ENCODE measurements at places on chromosomes 11 and 22.

DNA sequence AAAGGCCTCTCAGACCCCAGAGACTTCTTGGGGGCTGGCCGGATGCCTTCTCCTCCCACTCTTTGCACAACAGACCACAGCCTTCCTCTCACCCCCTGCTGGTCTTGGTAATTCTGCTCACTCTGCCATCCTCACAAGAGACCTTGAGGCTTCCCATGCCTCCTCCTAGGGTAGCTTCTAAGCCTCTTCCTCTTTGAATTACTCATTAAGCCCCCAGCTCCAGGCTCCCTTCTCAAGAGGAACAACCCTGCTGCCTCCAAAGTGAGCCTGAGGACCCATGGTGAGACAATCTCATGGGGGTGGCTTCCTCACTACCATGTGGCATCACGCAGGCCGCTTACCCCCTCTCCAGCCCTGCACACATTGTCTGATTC lies 184.6 kb upstream of the SYT13 start:
- no peak for DNase-seq

DNA sequence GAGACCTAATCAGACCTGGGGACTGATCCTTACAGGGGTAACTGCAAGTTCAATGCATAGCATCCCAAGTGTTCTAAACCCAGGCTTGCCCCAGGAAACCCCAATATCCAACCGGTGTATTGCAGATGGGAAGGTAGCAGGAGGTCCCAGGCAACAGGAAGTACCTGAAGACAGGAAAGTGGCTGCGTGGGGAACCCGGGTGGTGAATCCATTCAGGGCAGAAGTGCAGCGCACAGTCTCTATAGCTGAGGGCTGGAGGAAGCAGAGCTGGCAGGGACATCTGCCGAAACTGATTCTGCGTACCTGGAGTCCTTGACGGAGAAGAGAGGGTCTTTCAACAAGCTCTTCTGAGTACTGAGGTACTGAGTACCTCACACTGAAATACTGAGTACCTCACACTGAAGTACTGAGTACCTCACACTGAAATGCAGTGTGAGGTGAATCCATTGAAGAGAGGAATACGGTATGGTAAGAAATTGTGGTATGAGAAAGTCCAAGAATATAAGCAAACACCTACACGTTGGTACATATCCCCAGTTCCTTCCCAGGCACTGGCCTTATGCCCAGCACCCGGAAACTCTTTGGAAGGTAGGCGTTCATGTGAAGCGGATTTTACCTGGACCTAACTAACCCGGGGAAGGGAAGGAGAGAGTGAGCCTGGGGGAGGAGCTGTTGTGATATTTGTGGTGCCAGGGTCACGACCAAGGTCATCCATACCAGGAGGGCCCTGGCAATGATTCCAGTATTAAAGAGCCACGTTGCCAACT lies 20.1 kb downstream of the SCN4B start:
- DNase-seq = no peak

DNA sequence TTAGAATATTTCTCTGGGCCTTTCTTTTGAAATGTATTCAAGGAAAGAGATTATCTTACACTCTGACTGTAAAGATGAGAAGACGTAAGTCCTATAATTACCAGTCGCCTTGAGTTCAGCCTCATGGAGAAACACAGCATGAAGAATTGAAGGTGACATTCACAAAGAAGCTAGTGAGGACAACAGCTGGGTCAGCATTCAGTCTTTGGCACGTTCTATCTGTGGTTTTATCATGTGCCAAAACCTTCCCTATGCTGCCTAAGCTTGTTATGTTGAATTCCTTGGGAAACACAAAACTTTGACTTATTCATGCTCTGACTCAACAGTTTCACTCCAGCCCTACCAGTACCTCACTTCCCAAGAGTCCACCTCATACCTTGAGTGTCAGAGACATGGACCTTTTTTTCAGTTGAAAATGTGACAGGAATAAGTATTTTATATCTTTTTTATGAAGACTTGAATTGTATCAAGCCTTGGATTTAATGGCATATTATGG lies 198.8 kb upstream of the KIRREL3 start:
- no peak for DNase-seq

DNA sequence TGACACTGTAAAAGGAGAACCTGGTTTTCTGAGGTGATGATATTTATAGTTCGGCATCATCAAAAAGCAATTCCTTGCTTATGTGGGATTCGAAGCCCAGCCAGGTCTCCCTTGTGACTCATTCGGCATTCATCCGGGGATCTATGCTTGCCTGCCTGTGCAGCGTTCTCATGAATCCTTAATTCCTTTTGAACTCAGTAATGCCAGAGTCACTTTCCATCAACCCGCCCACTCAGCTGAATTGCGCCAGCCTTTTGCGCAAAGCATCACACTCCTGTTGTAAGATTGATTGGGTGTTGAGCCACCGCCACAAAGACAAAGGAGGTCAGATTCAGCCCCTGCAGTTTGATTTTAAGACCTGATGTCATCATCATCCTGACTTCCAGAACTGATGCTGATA lies 128.6 kb downstream of the SLC17A6 start:
- DNase-seq = no peak

DNA sequence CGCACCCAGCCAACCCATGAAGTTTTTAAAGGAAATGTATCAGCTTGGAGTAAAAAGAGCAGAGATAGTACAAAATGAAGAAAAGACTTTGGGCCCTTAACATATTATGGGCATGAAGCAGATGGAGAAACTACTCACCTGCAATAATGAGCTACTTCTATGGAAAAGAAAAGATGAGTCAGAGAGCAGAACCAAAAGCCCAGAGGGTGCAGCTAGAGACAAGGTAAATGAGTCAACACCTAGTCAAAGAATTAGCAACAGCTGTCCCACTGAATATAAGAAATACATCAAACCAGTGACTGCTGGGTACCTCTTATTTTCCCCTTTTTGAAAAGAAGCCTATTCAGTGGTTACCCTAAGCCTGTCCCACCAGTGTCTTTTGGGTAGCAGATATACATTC lies 61.8 kb downstream of the RPL27A start:
- no peak for DNase-seq

GRCh38 chr11:128563942-128564641 lies 23.3 kb downstream of the ETS1 start:
- no peak for DNase-seq

DNA sequence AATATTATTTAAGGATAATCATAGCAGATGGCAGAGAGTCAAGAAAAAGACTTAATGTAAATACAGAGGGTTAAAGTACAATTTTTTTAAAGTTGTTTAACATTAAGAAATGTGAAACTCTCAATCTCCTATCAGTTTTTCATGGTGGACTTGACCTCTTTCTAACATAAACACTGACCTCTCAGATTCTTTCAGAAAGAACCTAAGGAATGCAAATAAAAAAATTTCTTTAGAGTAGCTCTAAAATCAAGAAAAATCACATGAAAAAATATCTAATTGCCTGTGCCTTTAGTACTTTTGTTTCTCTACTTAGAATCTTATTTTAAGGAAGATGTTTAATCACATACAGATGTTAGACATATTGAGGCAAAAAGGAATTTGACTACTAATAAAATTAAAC lies 12.9 kb downstream of the RNF141 start:
- no peak for DNase-seq

DNA sequence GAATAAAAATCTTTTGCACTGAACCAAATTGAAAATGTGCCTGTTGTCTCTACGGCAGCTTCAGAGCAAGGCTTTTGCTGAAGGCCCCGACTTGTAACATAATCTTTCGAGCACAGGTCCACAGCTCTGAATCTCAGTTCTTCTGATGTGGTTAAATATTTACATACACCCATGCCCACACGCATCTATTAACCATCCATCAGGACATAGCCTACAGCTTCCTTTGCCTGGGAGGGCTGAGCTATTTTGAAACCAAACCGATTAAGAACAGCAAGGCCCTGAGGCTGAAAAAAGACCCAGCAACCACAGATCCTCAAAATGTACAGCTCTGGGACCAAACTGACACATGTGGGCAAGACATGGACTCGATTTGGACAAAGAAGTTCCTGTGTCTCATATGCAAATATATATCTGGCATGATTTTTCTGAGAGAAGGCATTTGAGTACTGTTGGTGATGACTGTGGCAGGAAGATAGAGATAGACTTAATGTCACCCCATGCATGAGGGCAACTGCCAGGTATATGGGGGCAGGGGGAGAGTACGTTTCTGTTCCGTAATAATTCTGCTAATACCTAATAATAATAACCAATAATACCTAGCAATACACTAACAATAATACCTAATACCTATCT lies 322.7 kb upstream of the PLET1 start:
- no peak for DNase-seq

DNA sequence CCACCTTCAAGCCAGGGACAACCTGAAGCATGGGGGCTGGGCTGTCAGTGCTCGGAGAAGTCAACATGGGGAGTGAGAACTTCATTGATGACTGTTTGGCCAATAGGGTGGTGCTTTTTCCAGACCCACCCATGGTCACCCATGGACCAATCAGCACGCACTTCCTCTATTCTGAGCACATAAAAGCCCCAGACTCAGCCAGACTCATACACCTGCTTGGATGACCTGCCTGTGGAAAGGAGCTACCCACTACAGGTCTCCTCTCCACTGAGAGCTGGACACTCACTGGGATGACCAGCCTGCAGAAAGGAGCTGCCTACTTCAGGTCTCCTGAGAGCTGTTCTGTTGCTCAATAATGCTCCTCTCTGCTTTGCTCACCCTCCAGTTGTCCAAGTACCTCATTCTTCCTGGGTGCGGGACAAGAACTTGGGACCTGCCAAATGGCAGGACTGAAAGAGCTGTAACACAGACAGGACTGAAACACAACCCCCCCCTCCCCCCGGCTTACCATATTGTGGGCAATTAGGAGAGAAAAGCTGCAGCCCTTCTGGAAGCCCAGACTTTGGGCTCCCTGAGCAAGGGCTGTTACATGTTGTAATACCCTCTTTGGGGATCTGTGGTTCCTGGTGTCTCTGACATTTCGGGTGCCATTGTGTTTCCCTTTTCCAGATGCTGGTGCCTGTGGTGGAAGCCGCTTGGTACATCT lies 44.4 kb upstream of the WNT11 start:
- no peak for DNase-seq

GRCh38 chr11:69695581-69695980 lies 8.2 kb downstream of the FGF19 start:
- no peak for DNase-seq

GRCh38 chr11:10778217-10778970 lies 27.3 kb downstream of the CTR9 start:
- DNase-seq = no peak

- DNase-seq = no peak
These were observed 46.1 kb downstream of the RRAS2 start for GRCh38 chr11:14312736-14313438.

DNA sequence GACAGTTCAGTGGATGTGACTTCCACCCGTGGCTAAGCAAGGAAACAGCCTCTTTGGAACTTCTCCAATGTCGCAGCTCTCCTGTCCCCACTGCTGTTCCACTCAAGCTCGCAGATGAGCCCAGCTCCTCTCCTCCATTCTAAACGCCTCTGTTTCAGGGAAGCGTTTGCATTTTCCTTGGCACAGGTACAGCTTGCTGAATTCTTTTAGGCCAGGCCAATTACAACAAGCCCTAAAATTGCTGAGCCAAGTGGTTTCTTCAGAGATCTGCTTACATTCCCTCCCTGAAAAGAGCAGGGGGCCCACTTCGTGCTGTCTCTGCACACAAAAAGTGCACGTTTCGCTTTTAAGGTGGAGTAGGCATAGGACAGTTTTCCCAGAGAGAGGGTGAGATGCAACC lies 91.5 kb upstream of the BLID start:
- peak; percentile 90 for DNase-seq

DNA sequence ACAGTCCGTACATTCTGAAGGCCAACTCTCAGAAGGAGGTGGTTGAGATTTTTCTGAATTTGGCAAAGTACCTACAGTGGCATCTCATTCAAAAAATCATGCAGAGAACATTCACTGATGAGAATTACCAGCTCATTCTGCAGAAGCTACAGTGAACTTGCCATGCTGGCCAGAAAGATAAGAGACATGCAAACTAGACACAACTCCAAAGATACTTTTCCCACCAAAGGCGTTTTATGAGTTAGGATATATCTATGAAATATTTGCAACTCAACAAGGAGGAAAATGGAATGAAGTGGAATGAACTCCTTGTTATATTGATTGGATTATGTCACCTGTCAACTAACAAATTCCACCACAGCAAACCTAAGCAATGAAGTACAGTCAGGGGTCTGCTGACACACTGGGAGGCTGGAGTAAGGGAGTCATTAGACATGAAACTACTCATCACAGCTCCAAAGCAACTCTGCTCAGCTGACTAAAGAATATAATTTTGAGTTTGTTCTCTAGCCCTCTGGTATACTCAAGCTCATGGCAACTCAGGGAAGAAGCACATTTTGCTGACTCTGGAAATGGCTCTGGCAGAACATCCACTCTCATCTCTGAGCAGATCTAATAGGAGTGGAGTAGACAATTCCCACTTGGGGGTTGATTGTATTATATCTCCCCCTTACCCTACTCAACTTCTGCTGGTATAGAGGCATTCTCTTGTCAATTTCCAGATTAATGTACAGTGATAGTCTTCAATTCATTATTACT lies 22.9 kb downstream of the MAML2 start:
- no peak for DNase-seq

- DNase-seq = no peak
These were observed 113.5 kb downstream of the SHANK2 start for GRCh38 chr11:71138737-71139425.

DNA sequence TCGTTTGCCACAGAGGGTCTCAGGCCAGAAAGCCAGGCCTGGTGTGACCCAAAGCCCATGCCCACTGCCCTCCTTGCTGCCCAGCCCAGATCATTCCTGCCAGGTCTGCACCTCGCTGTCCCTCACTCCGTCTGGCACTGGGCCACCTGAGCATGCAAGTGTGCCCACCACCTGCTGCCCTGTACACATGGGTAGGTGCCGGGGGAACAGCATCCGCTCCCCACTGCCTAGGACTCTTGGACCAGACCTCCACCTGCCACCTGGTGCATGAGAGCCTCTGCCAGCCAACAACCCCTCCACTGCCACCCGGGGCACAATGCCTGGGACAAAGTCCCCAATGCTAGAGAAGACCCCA lies 12.5 kb downstream of the MGAT3 start:
- no peak for DNase-seq

DNA sequence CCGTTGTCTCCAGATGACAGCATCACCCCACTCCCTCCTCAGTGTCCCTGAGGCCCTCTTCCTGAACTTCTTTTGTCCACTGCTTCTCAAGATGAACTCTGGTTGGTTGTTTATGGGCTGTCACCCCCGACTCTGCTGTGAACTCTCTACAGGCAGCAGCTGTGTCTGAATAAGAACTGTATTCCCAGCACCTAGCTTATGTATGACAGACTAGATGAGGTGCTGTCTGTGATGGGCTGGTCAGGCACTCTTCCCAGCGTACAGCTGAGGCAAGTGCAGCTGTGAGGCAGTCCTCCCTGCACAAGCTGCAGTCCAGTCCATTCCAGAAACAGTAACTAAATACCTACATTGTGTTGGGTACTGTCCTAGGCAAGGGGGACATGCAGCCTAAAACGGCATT lies 111.4 kb upstream of the PITPNB start:
- DNase-seq = no peak

- no peak for DNase-seq
These were observed 741 bp downstream of the PHRF1 start for GRCh38 chr11:576811-577610.
